ENCODE measurements at places on chromosomes 2 and 18.

- no peak for DNase-seq
These were observed 26.3 kb downstream of the PAX3 start for GRCh38 chr2:222272446-222273015.

DNA sequence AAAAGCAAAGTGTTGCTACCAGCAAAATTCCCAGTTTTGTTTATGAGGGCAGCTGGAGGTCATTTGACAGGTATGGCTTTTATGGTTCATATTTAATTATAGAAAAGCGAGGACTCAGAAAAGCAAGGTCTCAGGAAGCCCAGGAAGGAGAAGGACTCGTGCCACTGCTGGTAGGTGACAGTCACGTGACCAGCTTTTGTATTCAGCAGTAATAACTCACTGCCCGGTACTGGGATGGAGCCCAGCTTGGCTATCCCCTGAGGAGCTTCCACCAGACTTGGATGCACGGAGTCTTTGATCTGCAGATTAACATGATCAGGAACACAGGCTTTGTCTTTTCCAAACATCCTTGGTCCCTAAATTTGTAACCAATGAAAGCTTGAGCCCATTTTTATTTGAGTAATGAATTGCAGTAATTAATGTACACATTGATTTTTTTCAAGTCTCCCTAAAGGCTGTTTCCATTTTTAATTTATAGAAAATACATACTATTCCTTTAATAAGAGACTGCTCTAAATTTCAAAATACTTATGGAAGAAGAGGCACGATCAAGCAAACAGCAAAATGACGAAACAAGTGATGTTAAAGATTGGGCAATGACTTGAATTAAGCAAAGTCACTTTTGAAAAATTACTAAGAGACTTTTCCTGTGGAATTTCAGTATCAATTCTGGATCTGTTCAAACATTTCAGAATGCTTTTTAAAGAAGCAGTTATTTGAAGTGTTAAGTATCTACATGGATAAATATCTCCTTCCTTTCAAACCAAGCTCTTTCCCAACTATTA lies 251.7 kb upstream of the HNRNPA3 start:
- no peak for DNase-seq

DNA sequence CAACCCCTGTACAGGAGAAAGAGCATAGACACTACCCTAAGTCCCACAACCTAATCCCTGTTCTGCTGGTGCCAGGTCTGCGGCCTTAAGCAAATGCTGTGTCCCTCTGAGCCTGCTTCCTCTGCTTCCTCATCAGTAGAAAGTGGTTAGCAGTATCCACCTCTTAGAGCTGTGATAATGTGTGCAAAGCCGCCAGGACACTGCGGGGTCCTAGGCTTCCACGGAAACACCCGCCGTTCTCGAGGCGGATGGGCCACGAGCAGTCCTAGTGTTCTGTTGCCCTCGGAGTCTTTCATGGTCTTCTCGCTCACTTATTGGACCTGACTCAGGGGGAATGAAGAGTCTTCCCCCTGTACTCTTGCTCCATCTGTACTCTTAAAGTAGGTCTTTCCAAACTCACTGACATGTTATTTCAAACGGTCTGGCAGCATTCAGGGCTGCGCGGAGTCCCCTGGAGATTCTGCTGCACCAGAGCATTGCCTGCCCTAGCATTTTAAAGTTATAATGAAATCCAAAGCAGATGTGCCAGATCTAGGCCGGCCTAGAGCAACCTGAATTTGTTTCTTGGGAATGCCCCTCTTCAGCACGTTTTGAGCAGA lies 107.2 kb upstream of the ZNF236 start:
- no peak for DNase-seq

- no peak for DNase-seq
These were observed 1.9 kb upstream of the NAB1 start for GRCh38 chr2:190646780-190647522.

DNA sequence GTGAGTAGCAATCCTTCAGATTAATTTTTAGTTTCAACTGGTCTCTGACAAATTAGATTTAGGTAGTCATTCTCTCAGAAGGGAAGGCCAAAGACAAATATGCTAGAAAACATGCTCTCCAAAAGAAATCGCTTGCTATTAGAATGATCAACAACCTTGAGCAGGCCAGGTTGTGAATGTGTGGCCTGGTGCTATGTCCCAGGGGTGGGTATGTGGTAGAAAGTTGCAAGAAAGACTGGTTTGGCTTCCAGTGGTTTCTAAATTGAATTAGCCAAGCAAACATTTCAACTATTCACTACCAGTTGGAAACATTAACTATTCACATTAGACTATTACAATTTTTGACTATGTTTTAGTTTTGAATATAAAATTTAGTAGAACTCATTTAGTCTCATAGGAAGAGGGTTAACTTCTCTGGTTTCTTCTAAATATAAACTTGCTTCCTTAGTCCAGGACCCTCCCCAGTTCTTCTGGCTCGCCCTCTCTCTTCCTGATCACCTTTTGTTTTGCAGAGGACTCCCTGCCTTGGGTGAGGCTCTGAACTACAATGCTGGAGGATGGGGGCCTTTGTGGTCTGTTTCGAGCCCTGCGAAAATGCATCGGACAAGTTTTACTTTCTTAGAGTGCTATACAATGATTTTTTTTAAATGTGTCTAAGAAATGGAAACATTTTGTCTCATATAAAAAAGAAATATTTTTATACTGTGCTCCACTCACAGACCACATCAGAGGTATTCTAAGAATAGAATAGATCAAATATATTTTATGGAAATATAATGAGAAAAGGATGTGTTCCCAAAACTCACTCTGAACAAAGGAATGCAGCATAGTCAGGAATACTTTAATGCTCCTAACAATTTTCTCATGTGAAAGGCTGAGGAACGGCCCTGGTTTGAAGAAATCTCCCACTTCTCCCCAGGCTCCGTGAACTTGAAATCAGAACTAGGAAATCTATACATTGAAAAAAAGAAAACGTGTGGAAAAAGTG lies 375.0 kb upstream of the ZEB2 start:
- DNase-seq: no peak

DNA sequence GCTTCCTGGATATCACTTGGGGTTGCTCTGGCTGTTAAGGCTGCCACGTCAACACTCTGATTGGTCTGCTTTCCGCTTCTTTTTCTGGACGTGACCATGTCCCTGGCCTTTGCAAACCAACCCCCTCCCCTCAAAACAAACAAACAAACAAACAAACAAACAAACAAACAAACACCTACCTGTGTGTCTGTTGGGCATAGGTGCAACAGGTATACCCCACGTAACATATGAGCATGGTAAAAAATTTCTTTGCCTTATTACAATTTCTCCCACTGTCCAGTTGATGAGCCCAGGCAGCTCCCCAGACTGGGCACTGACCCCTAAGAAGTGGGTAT lies 80.6 kb downstream of the ADD2 start:
- DNase-seq: no peak

DNA sequence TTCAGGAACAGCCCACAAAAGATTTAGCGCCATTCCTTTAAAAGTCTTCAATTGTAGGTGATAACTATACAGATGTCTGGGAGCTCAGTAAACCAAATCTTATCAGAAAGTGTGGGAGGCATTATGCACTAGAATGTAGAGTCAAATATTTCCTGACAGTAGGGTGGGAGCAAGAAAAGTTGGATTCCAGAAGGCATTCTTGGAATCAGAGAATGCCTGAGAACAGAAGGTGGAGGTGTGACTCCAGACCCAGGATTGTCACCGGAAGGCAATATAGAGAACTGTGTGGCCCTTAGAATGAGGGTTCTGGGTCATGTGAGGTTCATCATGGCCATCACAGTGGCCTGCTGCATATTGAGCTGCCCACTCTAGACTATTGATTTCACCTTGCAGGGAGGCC lies 90.0 kb downstream of the SETBP1 start:
- DNase-seq: no peak

- DNase-seq: no peak
These were observed 30.7 kb downstream of the UBE2F start for GRCh38 chr2:237997521-237997920.
